SHP77 (cell line): ENCODE measurements at places on chromosomes 6 and 20.

- DNase-seq, result no peak
Observed at GRCh38 chr6:128498234-128498633, 22.2 kb downstream of the PTPRK start.

GRCh38 chr20:1124421-1124820 lies 6.0 kb downstream of the PSMF1 start:
- DNase-seq, result no peak

DNA sequence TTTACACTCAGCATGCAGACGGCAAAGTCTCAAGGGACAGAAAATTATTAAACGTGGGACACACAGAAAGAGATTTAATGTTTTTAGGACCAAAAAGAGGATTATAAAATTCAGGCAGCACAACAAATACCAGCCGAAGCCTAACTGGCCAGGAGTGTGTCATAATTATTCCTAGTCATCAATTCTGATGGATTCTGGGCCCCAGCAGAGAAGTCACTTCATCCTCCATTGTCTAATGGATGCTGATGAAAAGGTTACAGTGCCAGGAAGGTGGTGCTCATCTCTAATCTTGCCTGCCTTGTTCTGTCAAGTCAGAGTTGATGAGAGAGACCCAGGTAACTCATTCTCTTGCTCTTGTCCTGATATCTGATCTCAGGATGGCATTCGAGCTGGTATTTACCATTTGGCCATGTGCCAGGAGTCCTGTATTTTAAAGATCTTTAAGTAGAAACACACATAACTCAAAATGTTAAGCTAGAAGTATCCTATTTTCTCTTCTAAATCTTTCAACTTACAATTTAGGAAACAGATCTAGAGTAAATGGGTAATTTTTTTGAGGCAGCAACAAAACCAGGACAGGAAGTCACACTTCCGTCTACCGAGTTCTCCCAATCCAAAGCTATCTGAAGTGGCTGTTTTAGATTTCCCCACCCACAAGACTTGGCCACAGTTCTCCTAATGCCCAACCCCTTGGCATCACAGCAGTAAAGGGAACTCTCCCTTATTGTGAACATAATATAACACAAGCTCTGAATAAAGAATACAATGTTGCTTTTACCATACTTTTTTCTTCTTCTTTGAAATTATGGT lies 50.0 kb downstream of the ADAT2 start:
- no peak for DNase-seq

- no peak for DNase-seq
Observed at GRCh38 chr6:111591901-111592461, 13.7 kb downstream of the TRAF3IP2 start.

DNA sequence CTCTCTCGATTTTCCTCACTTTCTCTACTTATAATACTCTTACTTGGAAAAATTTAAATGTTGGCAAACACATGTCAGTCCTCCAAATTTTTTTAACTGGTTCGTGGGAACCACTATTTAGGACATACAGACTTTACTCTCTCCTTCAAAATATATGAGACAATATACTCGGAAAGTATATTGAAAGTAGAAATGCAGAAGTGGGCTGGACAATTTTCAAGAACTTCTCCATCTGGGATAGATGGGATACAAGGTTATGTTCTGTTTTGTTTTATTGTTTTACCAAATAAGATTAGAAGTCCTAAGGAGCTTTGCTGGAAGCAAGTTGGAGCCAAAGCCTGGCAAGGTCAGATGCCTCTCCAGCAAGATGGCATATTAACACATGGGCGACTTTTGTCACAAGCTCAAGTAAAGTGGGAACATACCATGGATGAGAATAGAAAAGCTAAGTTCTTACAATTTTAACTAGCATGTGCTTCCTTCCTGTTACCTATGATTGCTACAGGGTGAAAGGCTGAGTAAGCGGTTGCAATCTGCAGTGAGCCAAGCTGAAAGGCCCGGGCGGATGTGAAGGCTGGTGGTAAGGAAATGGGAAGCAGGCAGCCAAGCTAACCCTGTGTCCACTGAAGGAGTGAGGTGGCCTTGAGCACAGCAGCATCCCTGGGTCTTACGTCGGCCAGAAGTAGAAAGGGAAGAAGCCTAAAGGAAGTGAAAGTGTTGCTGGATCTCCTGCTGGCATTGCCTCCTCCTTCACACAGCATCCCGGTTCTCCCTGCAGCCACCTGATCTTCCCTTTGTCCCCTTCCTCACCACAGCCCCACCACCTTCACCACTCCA lies 7.1 kb downstream of the MAP3K5 start:
- DNase-seq, result no peak

- no peak for DNase-seq
Observed at GRCh38 chr20:61938839-61939690, 126.6 kb downstream of the TAF4 start.

DNA sequence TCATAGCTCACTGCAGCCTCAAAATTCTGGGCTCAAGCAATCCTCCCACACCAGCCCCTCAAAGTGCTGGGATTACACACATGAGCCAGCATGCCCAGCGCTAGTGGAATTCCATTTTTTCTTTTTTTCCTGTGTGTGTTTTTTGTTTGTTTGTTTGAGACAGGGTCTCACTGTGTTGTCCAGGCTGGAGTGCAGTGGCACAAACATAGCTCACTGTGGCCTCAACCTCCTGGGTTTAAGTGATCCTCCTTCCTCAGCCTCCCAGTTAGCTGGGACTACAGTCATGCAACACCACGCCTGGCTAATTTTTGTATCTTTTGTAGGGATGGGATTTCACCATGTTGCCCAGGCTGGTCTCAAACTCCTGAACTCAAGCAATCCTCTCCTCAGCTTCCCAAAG lies 14.1 kb upstream of the PARD6B start:
- DNase-seq, result no peak

DNA sequence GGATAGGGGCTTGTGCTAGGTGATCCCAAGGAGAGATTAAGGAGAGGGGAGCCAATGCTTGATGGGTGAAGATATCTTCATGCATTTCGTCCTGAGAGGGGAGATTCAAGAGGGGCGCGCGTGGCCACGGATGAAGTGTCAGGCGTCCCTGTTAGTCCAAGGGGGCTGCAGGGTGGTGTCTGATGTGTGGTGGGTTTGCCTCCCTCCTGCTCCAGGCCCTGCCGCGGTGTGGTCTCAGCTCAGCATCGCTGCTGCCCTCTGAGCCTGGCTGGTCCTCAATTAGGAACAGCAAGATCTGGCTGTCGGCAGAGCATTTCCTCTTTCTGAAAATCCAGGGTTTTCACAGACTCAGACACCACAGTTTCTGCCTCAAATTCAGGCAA lies 318.0 kb downstream of the THBS2 start:
- DNase-seq, result no peak

- no peak for DNase-seq
Observed at GRCh38 chr6:6074190-6074589, 67.5 kb upstream of the NRN1 start.

DNA sequence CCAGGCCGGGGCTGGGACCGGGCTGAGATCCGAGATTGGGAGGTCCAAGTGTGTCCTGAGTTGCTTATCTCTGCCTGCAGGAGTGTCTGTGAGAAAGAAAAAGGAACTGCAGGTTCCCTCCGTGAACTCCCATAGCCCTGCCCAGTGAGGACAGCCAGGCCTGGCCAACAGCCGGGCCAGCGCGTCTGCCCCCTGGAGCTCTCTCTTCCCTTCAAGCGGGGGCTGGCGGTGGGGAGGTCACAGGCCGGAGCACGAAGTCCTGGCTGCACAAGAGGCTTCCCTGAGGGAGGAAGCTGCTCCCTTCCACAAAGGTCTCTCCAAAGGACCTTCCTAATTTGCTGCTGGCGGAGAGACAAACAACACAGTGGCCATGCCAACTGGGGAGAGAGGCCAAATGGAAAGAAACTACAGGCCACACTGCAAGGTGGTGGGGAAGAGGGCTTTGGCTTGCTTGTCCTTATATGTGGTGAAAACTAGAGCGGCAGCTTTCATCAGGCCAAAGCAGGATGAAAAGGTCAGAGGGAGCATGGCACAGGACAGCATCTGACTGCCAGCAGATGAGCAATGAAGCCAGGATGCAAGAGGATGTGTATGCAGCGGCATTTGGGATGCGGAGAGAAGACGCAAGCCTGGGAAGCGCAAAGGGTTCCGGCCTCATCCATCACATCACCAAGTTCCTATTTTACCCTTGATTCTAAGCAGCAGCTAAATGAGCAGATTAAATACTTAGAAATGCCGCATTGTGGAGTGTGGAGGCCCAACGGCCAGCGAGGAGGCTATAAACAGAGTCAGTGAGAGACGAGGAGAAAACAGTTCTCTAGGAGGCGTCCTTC lies 260.0 kb downstream of the ERMARD start:
- no peak for DNase-seq

DNA sequence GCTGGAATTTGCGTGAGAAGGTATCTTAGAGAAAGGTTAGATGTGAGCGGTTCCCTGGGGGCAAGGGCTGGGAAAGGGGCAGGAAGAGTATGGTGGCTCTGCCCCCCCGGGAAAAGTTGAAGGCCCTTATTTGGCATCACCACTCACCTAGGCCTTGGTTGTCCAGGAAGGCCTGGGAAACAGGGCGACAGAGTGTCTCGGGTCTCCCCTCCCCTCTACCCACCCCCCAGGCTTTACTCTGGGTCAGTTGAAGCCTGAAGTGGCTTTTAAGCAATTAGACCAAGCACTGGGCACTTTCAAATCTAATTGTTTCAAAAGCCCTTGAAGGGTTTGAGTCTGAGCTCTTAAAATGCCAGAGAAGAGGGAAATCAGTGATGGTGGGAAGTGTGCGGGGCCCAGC lies 30.2 kb upstream of the FOXP4 start:
- DNase-seq, result no peak

GRCh38 chr6:70103798-70104197 lies 199.1 kb downstream of the COL9A1 start:
- DNase-seq, result no peak

GRCh38 chr6:31568537-31568961 lies 3.5 kb upstream of the LTA start:
- DNase-seq, result no peak

DNA sequence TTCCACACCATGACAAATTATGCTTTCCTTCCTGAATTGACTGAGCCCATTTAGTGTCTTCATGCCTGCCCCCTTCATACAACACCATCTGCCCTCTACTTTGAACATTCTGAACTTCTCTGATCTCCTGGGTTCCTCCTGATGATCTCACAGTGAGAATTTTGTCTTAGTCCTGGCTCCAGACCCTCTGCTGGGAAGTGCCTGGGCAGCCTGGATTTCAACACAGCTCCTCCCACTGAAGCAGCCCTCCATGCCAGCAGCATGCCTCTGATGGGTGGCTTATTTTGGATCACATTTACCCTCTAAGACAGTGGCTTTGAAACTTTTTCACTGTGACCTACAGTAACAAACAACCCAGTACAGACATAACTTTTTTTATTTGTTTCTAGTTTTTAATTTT lies 41.5 kb downstream of the DSE start:
- DNase-seq, result no peak

DNA sequence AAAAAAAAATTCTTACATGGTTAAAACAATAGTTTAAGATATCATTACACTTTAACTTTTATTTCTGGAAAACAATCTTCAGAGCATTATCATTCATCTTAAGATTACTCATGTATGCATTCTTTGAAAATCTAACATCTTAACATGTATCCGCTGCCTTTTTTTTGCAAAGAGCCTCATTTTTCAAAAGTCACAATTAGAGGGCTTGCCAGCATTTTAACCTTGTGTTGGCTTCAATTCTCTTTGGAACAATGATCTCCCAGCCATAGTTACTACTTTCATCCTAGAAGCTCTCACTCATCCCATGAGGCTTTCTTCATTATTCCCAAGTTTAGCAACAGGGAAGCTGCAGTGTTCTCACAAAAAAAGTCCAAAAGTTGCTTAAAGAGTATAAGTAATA lies 330.8 kb downstream of the BCKDHB start:
- DNase-seq, result no peak

DNA sequence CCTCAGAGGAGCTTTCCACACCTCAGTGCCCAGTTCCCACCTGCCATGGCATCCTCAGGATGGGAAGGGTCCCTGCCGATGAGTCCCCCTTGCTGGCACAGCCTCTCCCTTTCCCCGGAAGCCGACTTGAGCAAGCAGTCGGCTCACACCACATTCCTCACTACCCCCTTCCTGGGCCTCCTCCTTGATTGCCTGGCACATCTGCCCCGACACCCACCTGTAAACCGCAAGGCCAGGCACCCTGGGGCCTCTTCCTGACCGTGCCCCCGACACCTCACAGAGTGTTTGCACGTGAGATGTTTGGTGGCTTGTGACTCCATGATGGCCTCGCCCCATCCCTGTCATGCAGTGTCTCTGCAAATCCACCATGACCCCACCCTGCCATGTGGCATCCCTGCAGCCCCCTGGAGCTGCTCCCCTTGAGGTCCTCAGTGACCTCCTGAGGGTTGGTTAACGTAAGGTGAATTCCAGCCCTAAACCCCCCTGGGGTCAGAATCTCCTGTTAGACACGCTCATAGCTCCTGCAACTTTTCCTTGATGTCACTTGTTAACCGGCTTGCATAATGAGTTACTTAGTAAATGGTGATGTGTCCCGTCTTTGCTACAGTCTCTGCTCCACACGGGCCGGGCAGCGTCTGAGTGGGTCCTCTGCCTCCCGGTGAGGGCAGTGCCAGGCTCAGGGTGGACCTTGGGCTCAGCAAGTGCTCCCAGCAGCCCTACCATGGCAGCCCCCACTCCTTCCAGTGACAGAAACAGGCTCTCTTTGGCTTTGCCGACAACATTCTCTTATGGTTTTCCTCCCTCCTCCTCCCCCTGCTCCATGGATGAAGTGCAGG lies 115.9 kb upstream of the FRMD1 start:
- DNase-seq, result no peak

GRCh38 chr20:51811042-51811355 lies 8.7 kb upstream of the SALL4 start:
- DNase-seq, result no peak

DNA sequence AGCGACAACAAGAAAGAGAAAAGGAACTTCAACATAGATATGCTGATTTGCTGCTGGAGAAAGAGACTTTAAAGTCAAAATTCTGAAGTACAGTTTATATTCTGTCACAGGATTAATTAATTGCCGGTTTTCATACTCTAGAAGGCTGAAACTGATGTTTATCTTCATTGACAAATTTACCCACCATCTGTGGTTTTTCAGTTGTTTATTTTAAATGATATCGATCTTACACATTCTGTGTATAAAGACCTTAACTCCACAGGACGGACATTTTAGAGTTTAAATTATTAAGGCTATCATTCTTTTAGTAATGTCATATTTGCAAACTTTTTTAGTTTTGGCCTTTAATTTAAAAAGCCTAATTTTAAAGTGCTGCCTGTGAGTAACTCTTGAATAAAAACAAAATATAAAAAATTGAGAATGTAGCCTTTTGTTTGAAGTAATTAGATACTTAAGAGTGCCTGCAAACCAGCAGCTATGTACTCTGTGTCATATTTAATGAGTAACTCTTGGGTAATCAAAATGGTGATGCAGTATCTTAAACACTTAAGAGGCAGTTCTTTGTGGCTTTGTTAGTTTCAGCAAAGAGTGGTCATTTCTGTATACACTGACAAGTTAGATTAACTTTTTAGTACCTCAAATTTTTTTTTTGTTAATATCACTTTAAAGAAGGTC lies 59.3 kb downstream of the CDC5L start:
- no peak for DNase-seq
